ENCODE measurements at places on chromosomes 5 and 9.

DNA sequence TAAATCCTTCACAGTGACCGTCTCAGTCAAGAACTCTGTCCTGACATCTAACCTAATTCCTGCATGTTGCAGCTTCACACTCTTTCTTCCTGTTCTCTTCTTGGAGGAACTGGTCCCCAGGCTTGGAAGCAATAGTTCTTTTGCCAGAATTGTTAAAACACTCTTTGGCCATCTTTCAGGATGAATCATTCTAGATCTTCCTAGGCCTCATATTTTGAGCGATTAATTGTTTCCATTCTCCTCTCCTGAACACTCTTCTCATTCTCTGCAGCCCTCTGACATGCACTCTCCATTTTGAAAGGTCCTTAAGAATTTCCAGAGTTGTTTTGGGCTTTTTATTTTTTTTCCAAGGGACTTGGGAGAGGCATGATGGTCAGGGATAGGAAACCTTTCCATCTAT, 85.8 kb downstream of the FAM114A2 start:
- DNase-seq: no peak

DNA sequence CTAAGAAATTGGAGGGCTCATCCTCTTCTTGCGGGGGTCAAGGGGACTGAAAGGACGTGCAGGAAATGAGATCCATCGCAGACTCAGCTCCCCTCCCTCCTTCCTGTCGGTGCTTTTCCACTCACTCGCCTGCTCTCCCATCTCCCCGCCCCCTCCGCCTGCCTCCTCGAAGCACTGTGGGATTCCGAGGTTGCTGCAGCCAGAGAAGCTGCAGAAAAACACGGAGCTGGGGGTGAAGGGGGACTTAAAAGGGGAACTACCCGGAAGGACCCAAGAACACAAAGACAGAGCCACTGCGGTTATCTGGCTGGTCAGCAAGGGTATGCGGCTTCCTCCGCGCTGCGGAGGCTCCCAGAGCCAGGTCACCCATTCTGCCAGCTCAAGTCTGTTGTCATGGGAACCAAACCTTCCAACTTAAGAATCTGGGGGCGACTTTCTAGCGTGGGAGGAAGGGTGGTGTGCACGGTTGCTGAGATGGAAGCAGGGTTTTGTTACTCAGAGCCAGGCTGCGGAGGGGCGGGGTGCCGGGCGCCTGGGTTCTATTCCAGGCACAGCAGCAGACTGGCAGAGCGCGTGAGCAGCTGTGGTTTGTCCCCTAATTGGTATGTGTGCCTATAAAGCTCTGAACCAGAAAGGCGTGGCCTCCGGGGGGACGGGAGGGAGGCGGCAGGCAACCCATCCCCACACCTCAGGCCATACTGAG, 24.9 kb downstream of the PCDHGC5 start:
- no peak for DNase-seq

DNA sequence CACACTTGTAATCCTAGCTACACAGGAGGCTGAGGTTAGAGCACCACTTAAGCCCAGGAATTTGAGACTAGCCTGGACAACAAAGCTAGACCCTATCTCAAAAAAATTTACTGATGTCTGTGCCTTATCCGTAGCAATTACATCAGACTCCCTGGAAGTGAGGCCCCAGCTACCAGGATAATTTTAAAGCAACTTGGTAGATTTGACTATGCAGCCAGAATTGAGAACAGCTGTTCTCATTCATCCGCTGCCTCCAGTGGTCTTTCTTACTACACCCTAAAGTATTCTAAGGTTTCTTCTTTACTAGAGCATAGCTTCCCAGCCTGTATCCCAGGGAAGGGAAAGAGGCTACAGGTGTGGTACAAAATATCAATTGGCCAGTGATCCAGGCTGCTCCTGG, 20.4 kb upstream of the C9orf152 start:
- no peak for DNase-seq

DNA sequence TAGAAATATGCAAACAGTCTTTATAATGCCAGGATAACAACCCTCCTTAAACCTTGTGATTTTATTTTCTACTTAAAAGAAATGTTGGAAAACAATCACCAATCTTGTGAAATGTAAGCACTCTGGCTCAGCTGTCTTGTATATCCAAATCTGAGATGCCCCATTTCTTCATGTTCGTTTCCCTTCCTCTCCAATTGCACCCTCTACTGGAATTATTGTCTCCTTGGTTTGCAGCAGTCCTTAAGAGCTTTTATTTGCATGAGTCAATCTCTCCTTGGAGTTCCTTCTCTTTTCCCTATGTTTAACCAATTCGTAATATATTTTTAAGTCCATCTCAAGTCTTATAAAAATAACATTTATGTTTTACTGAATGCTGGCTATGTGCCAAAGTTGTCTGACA, 362.0 kb upstream of the CDH10 start:
- peak; percentile 7 for DNase-seq

- no peak for DNase-seq
These were observed 94.4 kb upstream of the ITGA1 start for GRCh38 chr5:52693280-52693679.

GRCh38 chr9:2697492-2697891, 19.8 kb upstream of the KCNV2 start:
- no peak for DNase-seq

DNA sequence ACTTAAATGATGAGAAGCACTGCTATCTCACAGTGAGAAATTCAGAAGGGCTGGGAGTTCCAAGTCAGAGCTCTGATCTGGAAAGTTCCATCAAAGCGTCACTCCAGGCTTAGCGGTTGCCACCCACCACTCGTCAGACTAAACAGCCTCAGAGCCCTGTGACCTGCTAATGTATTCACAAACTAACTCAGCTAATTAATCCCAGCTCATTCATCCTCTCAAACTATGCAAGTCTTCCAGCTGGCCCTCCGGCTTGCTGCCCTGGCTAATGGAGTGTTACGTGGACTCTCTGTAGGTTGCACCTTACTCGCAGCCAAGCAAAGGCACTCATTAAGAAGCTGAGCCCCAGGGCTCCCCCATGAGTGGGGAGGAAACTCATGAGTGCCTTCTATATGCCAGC, 82.2 kb upstream of the GABRP start:
- peak; percentile 16 for DNase-seq

DNA sequence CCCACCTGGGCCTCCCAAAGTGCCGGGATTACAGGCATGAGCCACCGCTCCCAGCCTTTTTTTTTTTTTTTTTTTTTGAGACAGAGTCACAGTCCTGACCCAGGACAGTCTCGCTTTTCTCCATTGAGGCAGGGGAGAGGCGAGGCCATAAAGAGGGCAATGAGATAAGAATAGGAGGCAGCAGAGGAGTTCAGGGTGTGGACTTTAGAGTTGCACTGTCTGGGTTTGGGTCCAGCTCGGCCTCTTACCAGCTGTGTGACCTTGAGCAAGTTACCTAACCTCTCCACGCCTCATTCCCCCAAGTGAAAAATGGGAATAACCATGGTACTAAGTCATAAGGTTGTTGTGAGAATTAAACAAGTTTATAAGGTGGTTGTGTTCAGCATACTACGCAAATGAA, 24.6 kb upstream of the ANKH start:
- no peak for DNase-seq

DNA sequence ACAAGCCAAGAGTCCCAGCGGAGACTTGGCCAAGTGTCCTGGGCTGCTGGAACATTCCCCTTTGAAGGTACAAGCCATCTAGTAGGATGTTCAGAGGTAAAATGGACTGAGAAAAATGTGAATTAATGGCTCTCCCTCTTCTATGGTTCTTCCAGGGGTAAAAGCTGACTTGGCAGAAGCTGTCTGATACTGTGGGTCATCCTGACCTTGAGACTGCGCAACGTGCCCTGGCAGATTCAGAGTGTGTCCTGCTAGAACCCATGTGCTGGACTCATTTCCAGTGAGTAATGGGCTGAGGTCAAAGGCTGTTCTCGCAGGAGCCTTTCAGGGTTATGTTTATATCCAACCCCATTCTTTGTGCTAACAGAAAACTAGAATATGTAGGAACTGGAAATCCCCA, 423.0 kb upstream of the CD180 start:
- no peak for DNase-seq

DNA sequence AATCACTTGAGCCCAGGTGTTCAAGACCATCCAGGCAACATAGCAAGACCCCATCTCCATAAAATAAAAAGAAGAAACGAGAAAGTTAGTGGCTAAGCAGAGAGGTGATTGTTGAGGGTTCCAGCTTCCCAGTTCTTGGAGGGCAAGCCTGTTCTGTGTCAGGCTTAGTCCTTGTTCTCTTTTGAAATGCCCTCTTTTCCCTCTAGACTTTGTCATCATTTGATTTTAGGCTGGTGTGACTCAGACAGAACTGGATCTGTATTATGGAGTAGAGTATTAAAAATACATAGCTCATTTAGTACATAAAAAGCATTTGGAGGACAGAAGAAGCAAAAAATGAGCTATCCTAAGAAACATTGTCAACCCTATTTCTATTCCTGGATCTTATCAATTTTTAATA, 159.4 kb downstream of the CD180 start:
- no peak for DNase-seq

DNA sequence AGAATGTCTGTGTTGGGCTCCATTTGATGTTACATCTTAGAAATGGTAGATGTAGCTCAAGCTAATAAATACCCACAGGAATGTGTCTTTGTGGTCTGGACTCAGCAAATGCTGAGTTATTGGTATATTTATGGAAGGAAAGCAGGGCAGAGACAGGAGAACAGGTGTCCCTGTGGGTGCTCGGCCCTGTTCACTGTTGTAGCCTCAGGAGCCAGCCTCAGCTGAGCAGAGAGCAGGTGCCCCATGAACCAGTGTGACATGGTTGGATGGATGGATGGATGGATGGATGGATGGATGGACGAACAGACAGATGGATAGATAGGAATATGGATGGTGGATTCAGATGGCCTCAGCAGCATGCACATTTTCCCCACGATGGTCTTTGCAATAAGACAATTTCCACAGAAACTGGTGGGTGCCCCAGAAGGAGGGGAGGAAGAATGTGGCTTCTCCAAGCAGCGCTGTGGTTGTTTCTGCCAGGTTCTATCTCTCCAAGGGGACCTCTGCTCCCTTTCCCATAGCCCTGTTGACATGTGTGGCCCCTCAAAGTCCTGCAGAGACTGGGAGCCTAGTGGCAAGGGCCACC, 8.2 kb upstream of the IRF1 start:
- no peak for DNase-seq

- DNase-seq: no peak
These were observed 201.2 kb upstream of the MPDZ start for GRCh38 chr9:13480693-13481092.

GRCh38 chr9:108283696-108284095, 572.1 kb downstream of the ACTL7B start:
- no peak for DNase-seq

GRCh38 chr9:114372921-114373448, 14.8 kb downstream of the AKNA start:
- DNase-seq: no peak

GRCh38 chr5:169804861-169805260, 167.8 kb downstream of the DOCK2 start:
- no peak for DNase-seq

- DNase-seq: no peak
These were observed 824.0 kb upstream of the ARRDC3 start for GRCh38 chr5:92207151-92207550.

DNA sequence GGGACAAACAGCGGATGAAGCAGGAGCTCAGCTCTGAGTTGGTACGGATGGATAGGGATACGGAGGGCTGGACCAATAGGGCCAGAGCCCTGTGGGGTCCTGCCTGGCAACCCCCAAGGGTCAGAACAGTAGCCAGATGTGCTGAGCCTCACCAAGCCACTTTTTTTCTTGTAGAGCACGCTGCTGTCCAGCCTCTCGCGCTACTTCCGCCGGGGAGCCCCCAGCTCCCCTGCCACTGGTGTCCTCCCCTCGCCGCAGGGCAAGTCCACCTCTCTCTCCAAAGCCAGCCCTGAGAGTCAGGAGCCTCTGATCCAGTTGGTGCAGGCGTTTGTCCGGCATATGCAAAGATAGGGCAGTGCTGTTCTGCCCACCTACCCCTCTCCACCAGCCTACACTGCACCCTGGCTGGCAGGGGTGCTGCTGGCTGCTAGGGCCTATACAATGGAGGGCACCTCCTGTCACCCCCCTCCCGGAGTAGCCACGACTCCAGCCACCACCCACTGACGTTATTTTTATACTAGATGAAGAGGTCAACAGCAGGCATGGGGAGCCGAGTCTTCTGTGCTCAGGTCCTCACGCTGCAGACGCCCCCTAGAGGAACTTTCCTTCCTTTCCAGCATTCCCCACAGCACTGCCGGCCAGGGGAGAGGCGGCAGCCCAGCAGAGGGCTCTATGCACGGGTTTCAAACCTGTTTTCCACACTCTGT, 21.6 kb downstream of the SH3GLB2 start:
- DNase-seq: peak; percentile 76

GRCh38 chr9:89078421-89078820, 87.2 kb downstream of the S1PR3 start:
- no peak for DNase-seq

DNA sequence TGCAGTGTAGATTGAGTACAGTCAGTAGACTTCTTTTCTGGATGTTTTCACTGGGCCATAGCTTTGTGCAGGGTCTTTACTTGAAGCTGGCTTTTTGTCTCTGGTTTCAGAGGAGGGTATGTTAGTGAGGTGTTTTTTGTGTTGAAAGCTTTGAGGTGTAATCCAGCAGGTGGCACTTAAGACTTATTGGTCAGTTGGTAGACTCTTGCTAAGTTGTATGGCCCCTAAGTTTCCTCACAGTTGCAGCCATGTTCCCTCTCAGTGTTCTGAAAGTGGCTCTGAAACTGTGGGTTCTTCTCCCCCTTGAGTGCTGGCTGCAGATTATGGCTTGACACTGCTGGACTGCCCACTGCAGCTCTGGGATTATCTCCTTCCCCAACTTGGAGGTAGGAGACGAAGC, 55.7 kb upstream of the SLC44A1 start:
- DNase-seq: no peak

DNA sequence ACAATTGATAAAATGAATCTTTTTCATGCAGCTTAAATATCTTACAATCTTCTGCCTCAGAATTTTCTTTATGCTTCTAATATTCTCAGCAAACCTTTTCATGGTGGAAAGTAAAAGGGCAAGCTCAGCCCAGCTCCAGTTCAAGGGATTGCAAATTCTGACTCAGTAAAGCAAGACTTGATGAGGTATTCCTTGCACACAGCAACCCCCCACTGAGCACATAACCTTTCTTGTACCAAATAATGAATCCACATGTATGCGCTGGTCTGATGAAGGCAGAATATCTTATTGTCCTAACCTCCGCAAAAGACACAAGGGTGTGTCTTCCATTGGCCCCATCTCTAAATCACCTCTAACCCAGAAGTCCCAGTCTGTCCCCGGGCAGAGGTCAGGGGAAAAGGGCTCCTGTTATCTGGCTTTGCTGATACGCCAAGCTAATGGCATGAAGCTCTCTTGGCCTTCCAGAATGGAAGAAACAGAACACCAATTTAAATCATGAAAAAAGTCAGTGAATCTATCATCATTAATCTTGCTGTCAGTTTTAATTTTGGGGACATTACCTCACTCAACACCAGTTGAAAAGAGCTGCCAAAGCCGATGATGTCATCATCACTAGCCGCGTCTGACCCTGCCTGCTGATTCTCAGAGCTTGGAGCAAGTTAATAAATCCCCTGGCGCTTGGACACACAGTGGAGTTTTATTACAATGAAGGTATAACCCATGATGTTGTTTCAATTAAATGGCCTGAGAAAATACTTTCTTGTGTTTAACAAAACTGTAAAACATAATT, 592.5 kb upstream of the CLINT1 start:
- no peak for DNase-seq
